ENCODE measurements at places on chromosomes 6 and 20.

GRCh38 chr6:136822046-136822375 is 381 bp upstream of the PEX7 start:
- peak; percentile 40 for DNase-seq

DNA sequence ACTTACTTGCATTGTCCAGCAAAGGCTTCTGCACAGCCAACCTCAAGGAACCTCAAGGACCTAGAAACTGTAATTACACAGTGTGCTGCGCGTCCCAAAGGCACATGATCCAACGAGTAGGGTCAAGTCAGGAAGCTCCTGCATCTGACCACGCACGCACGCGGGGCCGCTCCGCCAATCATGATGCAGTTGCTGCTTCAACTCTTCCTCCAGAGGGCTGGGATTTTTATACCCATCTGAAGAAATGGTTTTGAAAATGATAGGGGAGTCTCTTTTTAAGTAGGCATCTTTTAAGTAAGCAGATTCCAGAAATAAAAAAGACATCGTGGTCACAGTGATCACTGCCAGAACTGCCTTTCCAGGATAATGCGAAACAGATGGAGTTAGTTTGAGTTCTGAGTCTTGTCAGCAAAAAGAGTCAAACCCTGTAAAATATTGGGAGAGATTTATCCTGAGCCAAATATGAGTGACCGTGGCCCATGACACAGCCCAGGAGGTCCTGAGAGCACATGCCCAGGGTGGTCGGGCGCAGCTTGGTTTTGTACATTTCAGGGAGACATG is 34.0 kb downstream of the KIF25 start:
- DNase-seq = no peak

DNA sequence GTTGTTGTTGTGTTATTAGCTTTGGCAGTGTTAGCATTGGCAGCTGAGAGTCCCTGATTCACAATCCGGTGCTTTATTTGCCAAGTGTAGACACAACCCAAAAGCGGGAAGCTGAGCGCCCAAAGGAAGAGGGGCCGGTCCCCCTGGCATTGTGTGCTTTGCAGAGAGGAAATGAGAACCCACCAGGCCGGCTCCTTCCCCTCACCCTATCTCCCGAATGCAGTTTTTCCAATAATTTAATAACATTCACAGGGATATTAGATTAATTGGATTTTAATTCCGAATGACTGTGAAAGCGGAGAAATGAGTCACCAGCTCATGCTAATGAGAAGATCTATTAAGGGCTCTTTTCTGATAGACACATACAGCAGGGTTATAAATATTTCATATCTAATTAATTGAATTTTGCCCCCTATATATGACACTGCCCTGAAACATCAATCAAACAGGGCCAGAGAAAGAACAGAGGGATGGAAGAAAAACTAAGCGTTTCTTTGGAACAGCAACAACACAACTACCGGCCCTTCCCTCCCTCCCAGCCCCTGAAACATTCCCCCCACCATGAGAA is 143.8 kb downstream of the MBOAT1 start:
- DNase-seq = no peak

- peak; percentile 23 for DNase-seq
Measured at GRCh38 chr6:13431861-13432465, 55.4 kb downstream of the GFOD1 start.

DNA sequence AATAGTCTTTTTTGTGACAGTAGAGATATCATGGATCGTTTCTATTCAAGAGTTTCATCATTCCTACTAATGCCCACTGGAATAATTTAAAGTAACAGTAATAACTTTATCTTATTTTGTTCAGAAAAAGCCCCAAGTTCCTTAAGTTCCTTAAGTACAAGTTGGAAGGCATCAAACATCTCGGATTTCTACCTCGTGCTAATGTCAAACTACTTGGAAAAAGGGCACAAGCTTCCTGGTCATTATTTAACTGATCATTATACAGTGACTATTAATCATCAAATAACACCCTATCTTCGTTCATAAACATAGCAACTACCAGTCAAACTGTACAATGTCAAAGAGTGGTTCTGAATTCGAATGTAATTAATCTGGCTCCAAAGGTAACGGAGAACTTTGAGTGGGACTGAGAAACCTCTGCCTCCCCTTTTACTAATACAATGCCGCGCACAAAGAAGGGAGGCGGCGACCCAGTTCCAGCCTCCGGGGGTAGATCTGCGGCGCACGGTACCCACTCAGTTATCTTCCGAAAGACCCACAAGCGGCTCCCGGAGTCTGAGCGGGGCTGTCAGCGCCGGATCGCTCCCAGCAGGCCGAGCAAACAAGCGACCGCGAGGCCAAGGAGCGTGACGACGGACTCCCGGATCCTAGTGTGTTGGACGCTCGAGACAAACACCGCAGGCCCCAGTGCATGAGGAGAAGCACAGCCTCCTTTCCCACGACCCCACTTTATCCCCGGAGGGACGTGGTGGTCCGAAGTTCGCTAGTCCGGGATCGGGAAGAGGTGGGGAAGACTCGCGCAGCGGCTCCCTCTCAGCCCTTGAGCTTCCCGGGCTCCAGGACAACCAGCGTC is 716 bp downstream of the SHPRH start:
- peak; percentile 13 for DNase-seq

- DNase-seq = no peak
Measured at GRCh38 chr6:3721810-3722621, 29.5 kb downstream of the PXDC1 start.

DNA sequence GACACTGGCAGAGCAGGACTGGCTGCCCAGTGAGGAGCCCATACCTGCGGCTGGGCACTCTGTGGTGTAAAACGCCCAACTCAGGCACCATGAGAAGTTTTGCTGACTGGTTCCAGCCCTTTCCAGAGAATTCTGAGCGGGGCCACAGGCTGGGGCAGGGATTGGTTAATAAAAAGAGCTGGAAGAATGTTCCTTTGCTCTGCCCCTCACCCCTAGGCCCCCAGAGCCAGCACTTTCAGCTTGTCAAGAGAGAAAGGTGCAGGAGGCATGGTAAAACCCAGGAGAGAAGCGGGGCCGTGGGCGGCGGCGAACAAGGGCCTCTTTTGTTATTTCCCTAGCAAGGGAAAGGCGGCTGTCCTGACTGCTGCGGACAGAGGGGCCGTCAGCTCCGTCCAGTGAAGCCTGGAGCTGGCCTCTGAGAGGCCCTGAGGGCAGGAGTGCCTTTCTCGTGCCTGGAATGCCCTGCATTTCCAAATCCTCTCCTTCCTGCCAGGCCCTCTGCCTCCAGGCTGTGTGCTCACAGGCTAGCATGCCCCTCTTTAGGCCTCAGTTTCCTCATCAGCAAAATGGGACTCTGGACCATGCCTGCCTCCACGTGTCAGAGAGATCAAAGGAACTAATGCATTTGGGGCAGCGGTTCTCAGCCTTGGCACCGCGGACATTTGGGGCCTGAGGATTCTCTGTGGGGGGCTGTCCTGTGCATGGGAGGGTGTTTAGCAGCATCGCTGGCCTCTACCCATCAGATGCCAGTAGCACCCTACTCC is 12.9 kb downstream of the SLC13A3 start:
- DNase-seq = no peak

DNA sequence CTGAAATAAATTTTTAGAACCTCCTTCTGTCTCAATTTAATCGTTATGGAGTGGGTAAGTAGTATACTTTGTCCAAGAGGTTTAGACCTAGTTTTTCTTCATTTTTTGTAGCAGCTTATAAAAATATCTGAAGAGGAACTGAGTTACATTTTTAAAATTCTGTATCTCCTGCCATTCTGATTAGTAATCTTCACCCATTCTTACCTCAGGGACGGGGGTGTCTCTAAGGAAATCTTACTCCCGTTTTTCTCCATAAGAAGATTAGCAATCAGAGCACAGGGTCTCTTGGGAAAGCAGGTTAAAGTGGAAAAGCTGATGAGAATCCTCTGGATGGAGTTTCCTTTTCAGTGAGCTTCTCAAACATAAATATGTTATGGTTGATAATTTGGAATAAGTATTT is 259.3 kb upstream of the FAM83B start:
- no peak for DNase-seq

- no peak for DNase-seq
Measured at GRCh38 chr20:32522776-32523612, 62.1 kb downstream of the NOL4L start.

DNA sequence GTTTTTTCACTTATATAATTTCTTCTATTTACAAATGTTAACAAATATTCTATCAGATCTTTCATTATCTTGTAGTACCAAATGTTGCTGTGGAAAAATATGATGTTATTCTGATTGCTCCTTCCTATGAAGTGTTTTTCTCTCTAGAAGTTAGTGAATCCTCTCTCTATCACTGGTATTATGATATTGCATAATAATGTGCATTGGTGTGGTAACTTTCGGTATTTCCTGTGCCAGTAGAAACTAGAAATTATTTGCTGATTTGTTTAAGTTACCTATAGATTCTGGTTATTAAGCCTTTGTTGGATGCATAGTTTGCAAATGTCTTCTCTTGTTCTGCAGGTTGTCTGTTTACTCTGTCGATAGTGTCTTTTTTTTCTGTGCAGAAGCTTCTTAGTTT is 342.5 kb downstream of the CENPW start:
- DNase-seq = no peak

GRCh38 chr6:89287351-89288028 is 27.6 kb downstream of the GABRR2 start:
- DNase-seq = no peak

- no peak for DNase-seq
Measured at GRCh38 chr6:75203721-75204120, 2.1 kb downstream of the COL12A1 start.

GRCh38 chr6:38552121-38552520 is 87.6 kb downstream of the BTBD9 start:
- no peak for DNase-seq

DNA sequence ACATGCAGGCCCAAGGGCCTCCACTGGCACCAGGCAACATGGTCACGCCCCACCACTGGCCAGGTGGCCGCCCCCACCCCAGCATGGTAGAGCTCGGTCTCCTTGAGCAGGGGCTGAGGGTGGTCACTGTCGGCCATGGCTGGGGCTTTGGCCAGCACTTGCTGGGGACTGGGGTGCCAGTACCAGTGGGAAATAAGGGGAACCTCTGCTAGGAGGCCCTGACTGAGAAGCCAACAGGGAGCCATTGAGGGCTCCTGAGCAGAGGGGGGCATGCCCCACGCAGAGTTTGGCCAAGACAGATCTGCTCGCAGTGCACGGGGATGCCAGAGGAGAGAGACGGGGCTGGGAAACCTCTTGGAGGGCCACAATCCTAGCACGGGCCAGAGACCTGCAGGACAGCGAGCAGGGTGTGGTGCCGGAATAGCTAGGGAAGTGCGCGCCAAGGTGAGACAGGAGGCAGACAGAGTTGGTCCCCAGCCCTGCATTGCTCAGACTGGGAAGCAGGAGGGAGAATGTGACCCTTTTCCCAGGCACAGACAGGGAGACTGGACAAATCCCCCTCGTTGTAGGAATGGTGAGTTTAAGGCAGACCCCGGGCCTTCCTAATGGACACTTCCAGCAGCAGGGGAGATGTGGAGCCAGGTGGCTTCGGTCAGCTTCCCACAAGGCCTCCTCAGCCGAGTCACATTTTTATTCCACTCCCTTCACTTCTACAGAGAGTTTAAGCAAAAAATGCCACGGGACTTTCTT is 179.0 kb upstream of the CST7 start:
- no peak for DNase-seq

- DNase-seq = no peak
Measured at GRCh38 chr6:133394630-133395029, 153.5 kb downstream of the EYA4 start.

DNA sequence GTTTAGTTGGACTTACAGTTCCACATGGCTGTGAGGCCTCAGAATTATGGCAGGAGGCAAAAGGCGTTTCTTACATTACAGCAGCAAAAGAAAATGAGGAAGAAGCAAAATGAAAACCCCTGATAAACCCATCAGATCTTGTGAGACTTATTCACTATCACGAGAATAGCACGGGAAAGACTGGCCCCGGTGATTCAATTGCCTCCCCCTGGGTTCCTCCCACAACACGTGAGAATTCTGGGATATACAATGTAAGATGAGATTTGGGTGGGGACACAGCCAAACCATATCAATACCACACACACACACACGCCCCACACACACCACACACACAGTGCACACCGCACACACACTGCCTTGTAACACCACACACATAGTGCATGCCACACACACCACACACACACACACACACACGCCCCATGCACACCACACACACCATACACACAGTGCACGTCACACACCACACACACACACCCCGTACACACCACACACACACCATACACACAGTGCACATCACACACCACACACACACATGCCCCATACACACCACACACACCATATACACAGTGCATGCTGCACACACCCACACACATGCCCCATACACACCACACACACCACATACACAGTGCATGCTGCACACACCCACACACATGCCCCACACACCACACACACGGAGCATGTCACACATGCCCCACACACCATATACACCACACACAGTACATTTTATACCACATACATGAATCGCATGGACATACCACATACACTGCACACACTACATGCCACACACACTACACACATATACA is 310.5 kb downstream of the TAF4 start:
- DNase-seq = no peak

DNA sequence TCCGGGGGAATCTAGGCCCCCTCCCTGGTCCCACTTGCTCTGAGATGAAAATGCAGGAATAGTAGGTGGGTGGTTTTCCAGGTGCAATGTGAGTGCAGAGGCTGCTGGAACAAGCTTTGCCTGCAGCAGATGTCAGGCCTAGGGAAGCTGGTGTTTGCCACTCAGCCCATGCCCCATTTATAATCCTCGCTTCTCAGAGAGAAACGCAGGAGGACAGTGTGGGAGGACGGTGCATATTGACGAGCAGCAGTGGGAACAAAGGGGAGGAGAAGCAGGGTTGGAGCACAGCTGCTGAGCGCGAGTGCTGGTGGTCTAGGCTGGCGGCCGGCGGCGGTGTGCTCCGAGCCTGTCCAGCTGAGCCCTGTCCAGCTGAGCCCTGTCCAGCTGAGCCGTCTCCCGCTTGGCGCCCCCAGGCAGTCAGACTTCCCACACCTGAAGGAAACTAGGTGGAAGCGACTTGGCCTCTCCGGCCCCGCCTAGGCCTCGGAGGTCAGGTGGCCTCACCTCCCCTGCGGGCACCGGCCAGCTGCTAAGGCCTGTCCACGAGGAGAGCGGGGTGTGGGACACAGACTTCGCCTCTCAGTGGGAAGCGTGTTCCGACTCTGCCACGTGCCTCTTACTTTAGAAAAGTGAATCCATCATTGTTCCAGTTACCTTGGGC is 49.7 kb upstream of the FRMD1 start:
- no peak for DNase-seq

DNA sequence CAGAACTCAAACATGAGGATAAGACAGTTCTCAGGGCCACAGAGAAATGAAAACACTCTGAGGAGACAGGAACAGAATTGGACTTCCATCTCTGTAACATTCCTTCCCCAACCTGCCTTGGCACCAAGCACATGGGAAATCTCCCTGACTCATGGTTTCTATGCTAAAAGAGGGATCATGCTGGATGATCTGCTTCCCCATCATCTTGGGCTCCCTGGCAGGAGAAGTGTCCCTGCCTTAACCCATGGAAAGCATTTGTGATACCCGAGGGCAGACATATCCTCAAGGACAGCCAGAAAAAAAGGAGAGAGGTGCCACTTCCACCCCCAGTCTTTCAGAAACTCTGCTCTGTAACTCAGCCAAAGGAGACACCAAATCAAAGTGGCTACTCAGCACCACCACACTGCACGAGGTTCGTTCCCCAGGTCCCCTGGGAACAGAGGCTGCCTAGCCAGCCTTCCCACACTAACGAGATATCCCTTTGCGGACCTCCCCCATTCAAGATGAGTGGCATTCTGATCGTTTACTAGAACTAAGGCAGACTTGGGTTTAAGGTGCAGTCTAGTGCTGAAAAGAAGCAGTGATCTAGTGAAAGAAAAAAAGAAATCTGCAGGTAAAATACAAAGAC is 34.8 kb downstream of the BLOC1S5 start:
- no peak for DNase-seq

- DNase-seq = no peak
Measured at GRCh38 chr6:137645850-137646249, 151.7 kb upstream of the OLIG3 start.
